Activated CD4-positive, alpha-beta T cell treated with anti-CD3 and anti-CD28 coated beads, Interleukin-2, amount 10 ng/mL, durations not matched to agents 24 days and 14 days (primary cell): ENCODE measurements at places on chromosomes 5 and 9.

DNA sequence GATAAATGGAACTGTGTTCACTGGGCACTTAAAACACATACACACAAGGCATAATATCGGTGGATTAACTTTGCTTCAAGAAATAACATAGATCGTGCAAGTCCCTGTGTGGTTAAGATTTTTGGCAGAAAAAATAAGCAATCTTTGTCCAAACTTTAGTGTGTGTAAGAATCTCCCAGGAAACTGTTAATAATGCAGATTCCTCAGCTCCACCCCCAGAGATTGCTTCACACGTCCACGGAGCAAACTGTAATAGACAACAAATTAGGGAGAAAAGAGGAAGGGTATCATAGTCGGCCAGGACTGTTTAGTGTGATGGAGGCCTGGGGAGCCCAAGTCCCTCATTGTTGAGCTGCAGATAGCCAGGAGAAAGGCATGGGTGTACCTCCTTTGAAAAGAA, 84.8 kb downstream of the PJA2 start:
- DNase-seq = no peak

GRCh38 chr9:78472111-78472510, 175.2 kb downstream of the PSAT1 start:
- no peak for DNase-seq

GRCh38 chr9:133252301-133253020, 22.5 kb downstream of the ABO start:
- DNase-seq = peak; percentile 79

- DNase-seq = no peak
Measured at GRCh38 chr5:10317825-10318682, 10.4 kb upstream of the CMBL start.

DNA sequence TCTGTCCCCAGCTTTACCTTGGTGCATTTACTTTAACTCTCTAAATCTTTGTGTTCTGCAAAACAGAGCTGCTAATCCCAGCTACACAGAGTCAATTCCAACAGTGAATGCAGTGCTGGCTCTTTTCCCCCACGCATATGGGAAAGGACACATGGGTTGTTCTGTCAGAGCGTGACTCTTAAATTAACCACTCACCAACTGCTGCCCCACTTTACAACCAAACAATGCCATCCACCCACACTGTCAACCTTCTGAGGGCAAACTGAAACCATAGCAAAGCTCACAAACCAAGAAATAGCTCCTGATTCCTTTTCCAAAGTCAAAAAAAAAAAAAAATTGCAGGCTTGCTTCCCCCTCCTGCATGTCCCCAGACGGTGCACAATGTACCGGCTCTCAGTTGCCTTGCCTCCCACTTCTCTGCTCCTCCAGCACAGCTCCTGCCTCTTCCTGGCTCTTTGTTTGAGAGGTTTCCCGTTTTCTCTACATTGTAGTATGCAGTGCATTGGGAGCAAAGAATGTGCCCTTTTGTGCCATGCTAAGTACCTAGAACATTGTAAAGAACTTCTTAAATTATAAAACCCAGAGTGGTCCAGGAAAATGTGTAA, 151.5 kb upstream of the DAPK1 start:
- no peak for DNase-seq

GRCh38 chr5:134581241-134581981, 51.2 kb downstream of the SAR1B start:
- no peak for DNase-seq

DNA sequence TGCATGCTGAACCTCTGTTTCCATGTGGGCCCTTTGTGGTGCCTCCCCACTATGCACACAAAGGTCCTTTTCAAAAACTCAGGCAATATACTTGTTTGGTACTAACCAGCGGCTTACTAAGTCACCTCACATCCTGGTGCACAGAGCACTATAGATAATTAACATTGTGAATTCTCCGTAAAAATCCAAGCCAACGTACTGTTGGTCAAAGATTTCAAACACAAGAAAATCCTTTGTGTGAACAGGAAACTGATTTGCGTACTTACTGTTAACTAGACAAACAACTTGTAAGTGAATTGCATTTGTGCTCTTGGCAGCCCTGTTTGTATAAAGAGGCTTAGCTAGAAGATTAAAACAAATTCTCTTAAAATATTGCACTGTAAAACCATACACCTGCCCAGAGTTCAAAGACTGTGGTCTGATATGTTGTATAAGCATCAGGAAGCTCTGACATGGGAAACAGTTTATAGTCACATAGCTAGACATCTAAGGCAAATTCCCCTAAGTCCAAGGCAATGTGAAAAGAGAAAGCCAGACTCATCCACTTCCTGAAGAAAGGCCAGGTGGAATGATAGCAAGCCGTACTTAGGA, 125.0 kb upstream of the SLC12A2 start:
- no peak for DNase-seq

DNA sequence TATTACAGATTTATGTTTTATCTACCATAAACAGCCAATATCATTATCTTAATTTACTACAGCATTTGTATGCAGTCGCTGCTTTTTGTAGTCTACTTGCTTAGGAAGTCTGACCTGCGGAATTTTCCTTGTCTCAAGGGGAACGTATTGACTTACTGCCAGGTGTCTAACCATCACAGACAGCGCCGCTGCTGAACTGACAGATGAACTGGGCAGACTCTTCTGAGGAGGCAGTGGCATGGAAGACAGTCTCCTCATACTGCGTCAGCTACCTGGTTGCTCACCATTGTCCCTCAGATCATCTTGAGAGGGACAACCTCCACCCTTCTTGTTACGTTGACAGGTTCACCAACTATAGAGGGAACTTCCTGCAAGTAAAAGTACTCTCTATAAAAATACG, 574.3 kb upstream of the ZNF462 start:
- DNase-seq = no peak
